ENCODE measurements at places on chromosomes 6 and 20.

GRCh38 chr6:169905041-169905807 lies 153.8 kb downstream of the ERMARD start:
- DNase-seq = no peak

GRCh38 chr6:113893866-113894265 lies 36.7 kb downstream of the MARCKS start:
- no peak for DNase-seq

- no peak for DNase-seq
Measured at GRCh38 chr6:155454471-155454870, 1.2 kb downstream of the NOX3 start.

DNA sequence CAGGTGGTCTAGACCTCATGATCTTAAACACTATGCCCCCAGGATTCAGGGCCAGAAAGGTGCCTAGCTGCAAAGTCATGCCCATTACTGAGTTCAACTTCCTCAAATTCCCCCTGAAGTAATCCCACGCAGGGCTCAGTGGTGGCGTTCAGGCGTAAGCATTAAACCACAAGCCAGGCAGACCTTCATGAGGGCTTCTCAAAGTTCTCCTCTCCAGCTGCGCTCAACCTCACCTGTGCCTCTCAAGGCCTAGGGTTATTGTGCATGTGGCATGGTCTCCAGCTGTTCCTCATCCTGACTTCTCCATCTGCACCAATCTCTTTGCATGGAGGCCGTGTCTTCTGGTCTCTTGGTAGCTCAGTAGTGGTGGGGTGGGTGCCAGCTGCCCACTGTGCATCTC lies 113.6 kb downstream of the TSHZ2 start:
- DNase-seq = no peak

DNA sequence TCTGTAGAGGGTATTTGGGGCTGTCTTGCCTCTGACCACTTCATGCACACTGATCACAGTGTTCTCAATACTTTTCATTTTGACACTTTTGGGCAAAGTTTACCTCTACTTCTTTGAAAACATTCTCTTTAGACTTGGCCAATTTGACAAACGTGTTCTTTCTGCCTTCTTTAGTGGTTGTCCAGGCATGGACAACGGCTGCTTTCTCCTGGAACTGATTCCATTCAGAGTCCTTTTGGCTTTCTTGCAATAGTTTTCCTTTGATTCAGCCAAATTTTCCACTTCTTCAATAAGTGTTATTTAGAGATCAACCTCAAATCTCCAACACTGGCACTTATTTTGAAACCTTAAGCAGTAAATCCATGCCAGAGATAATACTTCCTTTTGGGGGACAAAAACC lies 6.7 kb upstream of the CST9 start:
- DNase-seq = no peak

DNA sequence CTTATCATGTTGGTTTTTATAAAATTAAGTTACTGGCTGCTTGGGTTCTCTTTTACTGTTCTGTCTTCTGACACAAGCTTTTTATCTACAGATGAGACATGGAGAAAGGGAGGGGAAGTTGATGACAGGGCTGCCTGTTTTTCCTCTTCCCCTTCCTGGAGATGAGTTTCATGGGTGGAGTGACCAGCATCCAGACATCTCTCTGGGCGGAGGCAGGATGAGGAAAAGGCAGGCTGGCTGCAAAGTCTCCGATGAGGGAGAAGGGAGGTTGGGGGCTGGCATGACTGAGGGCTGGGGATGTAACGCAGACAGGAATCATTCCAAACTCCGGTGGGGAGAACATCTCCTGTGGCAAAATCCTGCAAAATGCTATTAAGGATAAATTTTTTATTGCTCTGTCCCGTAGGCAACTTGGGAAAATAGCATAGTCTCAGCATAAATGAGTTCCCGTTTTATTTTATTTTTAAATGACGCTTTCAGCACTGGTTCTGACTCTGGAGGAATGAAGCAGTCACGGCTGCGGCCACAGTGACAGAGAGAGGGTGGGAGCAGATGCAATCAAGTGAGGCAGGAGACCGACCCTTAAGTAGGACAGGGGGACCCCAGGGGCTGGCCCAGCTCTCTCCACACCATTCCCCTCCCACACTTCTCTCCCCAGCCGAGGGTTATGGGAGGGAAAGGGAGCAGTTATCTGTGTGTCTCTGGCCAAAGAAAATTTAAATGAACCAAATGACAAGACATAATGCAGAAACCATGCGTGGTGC lies 108.8 kb upstream of the PMEPA1 start:
- DNase-seq = no peak

DNA sequence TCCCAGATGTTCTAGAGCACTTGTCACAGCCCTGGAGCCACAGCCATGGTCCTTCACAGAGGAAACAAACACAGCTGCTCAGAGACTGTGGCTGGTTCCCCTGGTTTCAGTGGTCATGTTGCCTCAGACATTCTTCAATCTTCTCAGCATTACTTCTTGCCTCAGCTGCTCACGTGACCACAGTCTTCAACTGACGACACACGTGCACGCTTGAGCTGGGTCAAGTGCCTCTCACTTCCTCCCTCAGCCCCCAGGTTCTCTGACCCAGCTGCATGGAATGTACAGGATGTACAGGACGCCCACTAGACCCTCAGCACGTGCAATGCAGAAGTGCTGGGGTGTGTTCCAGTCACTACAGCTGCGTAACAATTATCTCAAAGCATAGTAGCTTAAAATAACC lies 159.8 kb upstream of the GGTLC1 start:
- DNase-seq = no peak

- DNase-seq = no peak
Measured at GRCh38 chr6:44146685-44147084, 11.9 kb upstream of the CAPN11 start.

- no peak for DNase-seq
Measured at GRCh38 chr6:97160280-97160679, 122.7 kb downstream of the MMS22L start.

- DNase-seq = no peak
Measured at GRCh38 chr20:38804682-38805501, 605 bp upstream of the PPP1R16B start.

DNA sequence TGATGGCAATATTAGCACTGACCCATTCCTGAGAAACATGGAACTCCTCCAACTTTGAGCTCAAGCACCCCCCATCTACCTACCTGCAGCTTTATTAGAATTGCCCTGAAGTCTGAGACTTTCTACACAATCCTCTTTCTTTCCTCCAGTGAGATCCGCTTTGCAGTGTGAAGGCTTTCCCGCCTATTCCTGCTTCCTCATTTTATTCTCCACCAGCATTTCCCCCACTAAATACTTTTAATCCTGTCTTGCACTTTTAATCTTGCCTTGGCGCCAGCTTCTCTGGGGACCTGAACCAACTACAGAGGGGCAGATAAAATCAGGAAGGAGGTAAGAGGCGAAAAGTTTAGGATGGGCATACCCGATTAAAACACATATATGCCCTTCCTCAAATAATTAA lies 178.1 kb upstream of the PRDM1 start:
- DNase-seq = no peak

- DNase-seq = no peak
Measured at GRCh38 chr20:50898475-50898874, 32.8 kb downstream of the ADNP start.

DNA sequence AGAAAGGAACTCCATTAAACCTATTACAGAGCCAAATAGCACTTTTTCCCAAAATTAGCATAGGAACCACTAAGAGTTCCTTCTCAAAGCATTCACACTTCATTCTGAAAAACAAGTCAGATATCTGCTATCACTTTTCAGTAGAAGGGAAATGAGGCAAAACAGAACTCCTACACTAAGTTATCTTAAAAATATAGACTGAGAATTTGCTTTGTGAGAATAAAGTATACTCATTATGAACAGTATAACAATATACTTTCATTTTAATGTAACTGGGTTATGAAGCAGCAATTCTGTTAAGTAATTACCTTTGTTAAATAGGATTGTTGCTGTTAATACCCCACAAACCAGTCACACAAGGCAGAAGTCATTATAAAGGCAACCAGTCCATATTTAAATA lies 8.7 kb downstream of the MTRF1L start:
- DNase-seq = no peak

- no peak for DNase-seq
Measured at GRCh38 chr6:50699051-50699775, 14.1 kb upstream of the TFAP2D start.

GRCh38 chr6:168060521-168060931 lies 18.5 kb downstream of the FRMD1 start:
- no peak for DNase-seq

DNA sequence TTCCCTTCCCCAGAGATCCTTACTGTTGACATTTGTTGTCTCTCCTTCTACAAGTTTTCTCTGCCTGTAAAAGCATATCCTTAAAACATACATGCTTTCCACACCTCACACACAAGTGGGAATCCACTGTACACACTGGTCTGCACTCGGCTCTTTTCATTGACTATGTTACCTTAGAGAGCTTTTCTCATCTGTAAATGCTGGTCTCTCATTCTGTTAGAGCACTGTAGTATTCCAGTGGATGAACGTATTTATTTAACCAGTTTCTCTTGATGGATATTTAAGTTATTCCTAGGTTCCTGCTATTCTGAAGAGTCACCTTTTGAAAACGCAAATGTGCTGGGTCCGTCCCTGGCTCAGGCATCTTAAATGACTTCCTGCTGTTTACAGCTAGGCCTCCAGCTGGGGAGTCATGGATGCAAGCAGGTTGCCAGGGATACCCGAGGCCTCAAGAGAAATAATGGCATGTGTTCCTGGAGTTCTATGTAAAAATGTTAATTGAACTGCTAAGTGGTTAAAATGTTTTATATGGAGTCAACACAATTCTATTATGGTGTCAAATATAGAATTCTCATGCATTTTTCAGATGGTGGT lies 61.1 kb upstream of the TGM3 start:
- peak; percentile 55 for DNase-seq

DNA sequence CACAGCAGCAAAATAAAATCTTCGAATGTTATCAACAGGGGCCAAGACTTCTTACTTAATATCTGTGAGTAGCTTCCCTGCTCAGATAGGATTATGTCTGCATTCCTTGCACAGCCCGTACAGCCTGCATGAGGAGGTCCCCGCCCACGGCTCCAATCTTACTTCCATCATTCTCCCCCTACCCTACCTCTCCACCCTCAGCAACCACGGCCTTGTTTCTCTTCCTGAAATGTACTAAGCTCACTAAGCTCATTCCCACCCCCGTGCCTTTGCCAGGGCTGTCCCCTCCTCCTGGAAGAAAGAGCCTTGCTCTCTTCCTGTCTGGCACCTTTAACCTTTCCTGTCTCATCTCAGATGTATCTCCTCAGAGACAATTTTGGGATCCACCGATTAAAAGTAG lies 120.4 kb downstream of the BCAS1 start:
- no peak for DNase-seq

DNA sequence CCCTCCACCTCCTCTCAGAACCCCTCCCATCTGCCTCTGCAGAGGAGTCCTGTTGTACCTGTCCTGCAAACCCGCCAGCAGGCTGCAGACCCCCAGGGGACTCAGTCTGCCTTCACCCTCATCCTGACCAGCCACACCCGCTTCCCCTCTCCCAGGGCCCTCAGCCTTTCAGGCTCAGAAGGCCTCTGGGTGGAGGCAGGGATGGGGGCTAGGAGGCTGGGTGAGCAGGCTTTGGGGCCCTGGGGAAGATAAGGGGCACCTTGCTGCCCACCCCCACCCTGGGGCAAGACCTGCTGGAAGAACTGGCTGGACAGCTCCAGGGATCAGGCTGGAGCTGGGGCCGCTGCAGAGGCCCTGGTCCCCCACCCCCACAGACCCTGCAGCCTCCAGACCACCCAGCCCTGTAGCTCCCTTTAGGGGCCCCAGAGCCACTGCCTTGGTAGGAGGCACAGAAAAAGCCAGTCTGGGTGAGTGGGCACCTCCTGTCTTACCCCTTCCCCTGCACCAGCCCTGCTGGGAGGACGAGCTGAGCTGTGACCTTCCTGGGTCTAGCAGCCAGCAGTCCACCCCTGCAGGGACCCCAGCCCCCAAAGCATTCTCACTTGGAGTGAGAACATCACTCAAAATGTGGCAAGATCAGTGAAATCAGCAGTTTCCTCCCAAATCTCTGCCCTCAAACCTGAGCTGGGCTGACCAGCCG lies 5.2 kb downstream of the TEAD3 start:
- no peak for DNase-seq

DNA sequence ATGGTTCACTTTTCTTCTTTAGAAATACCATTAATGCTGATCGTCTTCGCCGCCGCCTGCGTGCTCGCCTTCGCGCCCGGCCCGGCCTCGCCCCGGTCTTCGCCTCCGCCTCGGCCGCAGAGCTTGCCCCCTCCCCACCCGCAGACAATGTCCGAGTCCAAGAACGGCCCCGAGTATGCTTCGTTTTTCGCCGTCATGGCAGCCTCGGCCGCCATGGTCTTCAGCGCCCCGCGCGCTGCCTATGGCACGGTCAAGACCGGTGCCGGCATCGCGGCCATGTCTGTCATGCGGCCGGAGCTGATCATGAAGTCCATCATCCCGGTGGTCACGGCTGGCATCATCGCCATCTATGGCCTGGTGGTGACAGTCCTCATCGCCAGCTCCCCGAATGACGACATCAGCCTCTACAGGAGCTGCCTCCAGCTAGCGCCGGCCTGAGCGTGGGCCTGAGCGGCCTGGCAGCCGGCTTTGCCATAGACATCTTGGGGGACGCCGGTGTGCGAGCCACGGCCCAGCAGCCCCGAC lies 4.8 kb upstream of the PRPH2 start:
- no peak for DNase-seq

- no peak for DNase-seq
Measured at GRCh38 chr6:43283905-43284304, 14.2 kb upstream of the SLC22A7 start.

DNA sequence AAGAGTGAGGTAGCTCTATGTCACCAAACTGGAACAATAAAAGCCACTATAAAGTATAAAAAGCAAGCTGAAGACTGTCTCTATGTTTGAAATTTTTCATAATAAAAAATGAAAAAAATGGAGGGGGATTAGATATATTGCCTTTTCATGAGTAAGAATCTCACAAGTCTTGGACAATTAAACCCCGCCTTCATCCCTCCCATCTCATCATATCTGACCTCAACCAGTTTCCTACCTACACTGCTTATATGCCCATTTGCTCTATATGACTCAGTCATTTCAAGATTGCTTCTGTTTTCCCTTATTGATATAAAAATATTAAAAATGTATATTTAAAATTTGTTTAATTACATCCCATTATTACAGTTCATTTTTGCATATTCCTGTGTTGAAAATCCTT lies 2.9 kb upstream of the TRIM39 start:
- no peak for DNase-seq

DNA sequence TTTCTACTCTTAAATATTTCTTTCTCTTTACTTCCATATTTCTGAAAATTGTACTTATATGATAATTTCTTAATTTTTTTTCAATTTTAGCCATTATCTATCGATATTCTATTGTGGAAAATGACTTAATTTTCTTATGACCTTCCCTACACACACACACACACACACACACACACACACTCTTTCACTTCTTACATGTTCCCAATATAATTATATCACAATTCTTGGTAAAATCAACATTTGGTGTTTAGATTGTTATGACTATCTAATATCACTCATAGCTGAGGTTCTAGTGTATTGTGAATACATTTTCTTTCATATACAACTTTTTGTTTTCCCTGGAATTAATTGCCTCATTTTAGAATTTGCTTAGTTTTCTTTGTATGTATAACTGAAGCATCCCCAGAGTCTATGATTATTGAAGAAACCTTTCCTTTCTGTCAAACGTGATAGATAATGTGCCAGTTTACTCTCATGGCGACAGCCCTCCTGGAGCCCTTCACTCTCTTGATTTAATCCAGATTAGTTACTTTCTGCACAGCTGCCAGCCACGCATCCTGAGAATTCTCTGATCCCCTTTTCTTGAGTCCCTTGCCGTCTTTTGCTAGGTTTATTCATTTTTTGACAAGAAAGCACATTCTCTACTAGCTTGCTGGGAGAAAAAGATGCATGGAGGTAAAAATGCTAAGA lies 63.4 kb downstream of the RNF182 start:
- no peak for DNase-seq

GRCh38 chr6:7261852-7262461 lies 51.0 kb downstream of the SSR1 start:
- peak; percentile 23 for DNase-seq

Measured in DMS79 (cell line).